GM12864 (cell line): ENCODE measurements at places on chromosomes 4 and X.

GRCh38 chr4:27068151-27068867, 207.7 kb downstream of the STIM2 start:
- no peak for DNase-seq

DNA sequence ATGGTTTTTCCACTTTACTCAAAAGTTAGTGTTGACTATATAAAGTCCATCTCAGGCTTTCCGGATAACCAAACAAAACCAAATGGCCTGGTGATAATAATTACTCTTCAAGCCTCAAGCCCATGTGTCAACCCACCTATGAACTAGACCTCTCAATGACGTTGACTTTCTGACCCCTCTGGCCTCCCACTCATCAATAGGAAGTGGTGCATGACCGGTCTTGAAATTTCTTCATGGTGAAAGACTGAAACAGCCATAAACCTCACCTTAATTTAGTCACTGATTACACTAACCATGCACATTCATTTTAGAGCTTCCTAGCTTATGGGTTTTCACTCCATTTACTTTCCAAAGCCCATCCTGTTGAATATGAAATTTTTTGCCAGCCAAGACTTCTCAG, 276.0 kb downstream of the KLHL13 start:
- no peak for DNase-seq

GRCh38 chr4:993111-994029, at the start of gene SLC26A1:
Gene SLC26A1 (minus strand): TSS chr4:993404. CDS start chr4:991703, 1,701 bp downstream.
- no peak for DNase-seq

GRCh38 chr4:111113591-111113990, 490.7 kb upstream of the PITX2 start:
- DNase-seq, result no peak

GRCh38 chr4:30450474-30450873, 269.7 kb upstream of the PCDH7 start:
- no peak for DNase-seq

- DNase-seq, result no peak
Measured at GRCh38 chr4:1722551-1723118, 1.3 kb downstream of the TACC3 start.
